ENCODE measurements at places on chromosomes 5 and 9.

DNA sequence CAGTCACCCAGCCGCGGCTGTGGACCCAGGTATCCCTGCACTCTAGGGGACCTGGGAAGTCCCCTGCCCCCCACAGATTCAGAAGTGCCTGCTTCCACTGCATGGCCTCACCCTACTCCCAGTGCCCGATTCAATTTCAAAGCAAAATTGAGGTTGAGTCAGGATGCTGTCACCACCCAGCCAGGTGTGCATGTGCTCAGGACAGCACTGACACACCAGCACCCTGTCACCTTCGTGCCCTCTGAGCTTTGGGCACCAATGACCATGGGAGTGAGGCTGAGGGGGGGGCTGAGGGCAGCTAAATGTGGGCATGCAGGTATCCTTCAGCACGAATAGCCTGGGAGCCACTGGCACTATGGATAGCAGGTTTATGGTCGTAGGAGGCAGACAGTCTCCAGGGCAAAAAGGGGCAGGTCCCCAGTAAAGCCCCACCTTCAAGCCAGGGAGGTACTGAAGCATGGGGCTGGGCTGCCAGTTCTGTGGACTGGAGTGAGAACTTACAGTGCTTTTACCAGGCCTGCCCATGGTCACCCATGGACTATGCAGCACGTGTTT, 1151.6 kb upstream of the CDH6 start:
- DNase-seq: no peak

GRCh38 chr5:77461287-77461686, 30.8 kb downstream of the WDR41 start:
- DNase-seq: no peak

DNA sequence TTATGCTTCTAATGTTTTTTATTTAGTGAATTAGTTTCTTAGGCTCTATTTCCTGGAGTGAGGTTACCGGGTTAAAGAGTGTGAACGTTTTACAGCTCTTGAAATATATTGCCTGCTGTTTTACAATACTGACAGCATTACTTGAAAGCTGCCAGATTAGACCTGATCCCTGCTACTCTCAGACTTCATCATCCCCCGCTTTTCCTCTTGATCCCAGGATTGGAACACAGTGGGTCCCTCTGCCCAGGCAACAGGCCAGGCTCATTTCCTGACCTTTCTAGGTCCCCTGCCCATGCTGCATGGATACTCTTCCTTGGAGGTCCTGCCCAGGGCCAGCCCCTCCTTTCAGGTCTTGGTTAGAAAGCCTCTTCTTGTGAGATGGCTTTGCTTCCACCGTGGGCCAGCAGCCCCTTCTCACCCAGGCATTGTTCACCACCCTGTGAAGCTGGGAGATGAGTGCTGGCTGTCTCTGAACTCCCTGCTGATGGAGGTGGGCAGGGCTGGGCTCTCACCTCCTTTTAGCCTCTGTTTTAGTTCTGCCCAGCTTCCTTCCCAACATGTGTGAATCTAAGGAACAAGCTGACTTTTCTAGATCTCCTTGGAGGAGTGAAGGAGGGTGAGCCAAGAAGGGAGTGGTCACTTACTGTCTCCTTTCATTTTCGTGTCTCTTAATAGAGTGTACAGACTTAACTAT, 15.5 kb upstream of the FAM120AOS start:
- DNase-seq: no peak

DNA sequence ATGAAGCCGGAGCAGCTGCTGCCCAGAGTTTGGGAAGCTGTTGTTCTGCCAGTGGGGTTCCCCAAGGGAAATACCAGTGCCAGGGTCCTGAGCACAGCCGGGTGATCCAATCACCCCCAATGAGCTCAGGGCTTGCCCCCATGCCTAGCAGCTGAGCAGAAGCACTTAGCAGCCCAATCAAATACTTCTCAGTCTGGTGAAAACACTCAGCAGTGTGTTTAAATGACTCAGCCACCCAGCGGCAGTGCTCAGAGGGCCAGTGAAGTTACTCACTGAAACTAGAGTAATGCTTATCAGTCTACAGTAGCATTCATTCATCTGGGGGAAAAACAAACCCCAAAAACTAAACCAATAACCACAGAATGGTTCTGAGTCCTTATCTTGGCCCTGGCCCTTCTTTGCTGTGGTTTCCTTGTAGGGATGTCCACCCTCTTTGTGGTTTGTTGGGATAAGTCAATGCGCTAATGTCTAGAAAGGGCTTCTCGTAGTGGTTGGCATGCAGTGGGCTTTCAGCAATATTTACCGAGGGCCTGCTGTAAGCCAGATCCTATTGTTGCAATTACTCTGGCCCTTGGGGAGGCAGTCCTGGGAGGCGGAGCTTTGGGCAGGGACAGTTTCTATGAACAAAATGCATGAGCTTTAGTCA, 43.1 kb downstream of the LHX2 start:
- DNase-seq: peak; percentile 22

DNA sequence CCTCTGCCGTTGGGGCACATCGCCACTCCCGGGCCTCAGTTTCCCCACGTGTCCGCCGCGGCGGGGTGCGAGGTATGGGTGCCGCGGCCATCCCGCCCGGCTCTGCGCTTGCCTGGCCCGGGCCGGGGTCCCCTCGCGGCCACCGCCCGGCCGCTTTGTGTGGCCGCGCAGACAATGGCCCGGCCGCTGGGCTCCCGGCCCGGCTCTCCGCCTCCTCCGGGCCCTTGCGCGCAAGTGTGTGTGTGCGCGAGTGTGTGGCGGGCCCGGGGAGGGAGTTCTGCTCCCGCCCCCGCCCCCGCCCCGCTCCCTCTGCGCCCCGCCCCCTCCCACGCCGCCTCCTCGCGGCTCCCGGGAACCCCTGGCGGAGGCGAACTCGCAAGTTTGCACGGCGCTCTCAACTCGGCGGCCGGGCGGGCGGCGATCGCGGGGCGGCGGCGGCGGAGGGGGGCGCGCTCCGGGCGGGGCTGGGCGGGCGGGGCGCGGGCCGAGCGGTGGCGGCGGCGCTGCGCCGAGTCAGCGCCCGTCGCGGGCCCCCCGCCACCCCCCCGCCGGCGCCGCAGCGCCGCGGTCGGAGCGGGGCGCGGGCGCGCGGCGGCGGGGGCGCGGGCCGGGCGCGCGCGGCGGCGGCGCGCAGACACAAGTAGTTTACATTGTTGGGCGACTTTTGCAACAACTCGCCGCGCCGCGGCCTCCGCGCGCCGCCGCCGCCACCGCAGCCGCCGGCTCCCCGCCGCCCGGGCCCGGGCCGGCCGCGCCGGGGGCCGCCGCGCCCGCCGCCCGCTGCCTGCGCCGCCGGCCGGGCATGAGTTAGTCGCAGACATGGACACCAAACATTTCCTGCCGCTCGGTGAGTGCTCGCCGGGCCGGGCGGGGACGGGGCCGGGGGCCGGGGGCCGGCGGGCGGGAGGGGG, at the start of gene RXRA:
TSS of gene RXRA (plus strand) at position 643 of the 911 bp plus-strand sequence. CDS start at position 820, 177 bp downstream.
- peak; percentile 88 for DNase-seq

GRCh38 chr5:10507575-10508096, 56.2 kb upstream of the ANKRD33B start:
- DNase-seq: no peak

GRCh38 chr9:91978740-91979414, 28.8 kb upstream of the ROR2 start:
- peak; percentile 39 for DNase-seq

DNA sequence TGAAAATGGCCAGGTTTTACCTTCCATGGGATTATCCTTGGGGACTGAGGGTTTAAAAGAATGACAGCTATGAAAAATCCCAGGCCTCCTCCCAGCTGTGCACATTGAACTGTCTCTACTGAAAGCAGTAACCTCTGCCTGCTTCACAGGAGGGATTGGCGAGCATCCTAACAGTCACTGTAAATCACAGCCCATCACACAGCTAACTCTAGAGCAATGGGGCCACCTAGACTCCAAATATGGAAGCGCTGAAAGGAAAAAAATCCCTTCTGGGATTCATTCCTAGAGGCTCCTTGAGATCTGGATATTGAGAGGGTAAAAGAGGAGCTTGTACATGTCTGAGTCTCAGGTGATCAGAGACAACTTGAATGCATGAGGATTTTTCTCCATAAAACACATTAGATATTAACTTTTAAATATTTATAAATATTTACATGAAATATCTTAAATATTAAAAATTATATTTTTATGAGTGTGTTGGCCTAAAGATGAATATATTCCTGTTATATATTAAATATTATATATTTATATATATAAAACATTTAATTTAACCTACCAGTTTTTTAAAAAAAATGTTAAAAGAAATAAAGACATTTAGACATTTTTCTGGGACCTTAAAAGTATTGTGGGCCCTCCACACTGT, 133.8 kb upstream of the SLC24A2 start:
- DNase-seq: peak; percentile 66

GRCh38 chr9:136355616-136356557, 7.7 kb downstream of the DNLZ start:
- DNase-seq: no peak

DNA sequence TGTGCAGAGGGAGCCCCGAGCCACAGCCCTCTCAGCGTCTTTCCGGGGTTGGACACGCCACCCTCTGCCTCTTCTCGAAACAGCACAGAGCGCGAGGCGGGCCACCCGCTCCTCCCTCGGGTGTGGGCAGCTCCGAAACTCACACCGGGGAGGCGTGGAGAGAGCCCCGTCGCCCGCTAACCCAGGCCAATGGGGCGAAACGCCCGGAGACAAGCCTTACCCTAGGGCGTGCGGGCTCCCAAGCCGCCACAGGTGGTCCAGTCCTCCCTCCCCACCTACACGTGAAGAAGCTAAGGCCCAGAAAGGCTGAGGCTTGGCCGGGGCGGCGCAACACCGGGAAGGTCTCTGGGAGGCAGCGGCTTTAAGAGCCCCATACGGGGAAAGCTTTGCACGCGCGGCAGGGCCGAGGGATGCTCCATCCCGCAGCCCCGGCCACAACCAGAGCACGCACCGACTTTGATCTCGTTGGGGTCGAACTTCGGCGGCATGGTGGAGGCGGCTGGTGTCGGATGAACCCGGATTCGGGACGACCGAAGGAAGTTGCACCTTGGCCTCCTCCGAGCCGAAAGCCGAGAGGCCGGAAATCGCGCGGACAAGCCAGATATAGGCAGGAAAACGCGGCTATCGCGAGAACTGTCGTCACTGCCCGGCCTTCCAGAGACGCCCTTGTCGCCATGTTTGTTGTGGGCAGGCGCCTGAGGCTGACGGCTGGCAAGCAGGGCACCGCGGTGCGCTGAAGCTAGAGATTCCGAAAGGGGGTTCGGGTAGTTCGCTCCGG, at the start of the genes LRSAM1 and RPL12:
TSS of gene LRSAM1 (plus strand) at position 681 of the 778 bp plus-strand sequence. CDS start 3,018 bp downstream, outside the sequence.
TSS of gene RPL12 (minus strand) at position 577 of the 778 bp plus-strand sequence. CDS start at position 488, 89 bp downstream.
- peak; percentile 98 for DNase-seq

GRCh38 chr9:89929673-89930480, 325.1 kb downstream of the GADD45G start:
- no peak for DNase-seq

DNA sequence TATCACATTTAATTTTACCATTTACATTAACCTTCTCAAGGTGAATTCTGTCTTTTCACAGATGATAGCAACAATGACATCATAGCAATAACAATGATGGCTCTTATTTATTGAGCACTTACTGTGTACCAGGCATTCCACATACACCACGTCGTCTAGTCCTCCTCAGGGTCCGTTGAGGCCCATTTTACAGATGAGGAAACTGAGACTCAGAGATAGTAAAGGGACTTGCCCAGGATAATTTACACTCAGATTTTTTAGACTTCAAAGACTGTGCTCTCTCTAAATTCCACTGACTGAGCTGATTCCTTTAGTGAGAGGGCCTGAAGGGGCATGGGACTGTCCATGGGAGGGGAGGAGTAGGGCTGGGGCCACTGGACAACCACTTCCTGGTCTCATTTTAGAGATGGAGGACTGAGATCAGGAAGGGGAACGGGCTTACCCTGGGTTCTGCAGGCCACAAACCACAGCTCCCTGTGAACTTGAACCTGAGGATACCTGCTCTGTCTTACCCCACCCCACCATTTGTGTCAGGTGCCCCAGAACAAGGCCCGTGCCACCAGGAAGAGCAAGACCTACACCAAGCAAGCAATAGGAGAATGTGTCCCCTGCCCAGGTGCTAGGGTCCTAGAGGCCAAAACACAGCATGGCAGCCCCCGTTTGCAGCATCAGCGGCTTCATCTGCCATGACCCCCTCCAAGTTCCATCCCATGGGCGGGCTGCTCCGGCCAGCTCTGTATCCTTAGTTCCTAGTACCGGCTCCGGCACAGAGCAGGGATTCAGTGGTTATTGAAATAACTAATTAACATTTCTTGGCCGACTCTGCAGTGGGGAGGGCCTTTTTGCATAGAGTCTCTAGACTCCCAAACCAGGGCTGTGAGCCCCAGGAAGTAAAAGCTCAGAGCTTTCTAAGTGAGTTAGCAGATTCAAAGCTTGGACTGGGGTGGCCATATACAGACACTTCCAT, 96.6 kb downstream of the RGS3 start:
- DNase-seq: no peak

GRCh38 chr5:158463938-158464337, 605.0 kb upstream of the CLINT1 start:
- peak; percentile 31 for DNase-seq

- DNase-seq: no peak
Measured at GRCh38 chr9:21679432-21679831, 123.0 kb upstream of the MTAP start.

GRCh38 chr9:86402591-86402990, 48.4 kb upstream of the TUT7 start:
- DNase-seq: no peak

- DNase-seq: no peak
Measured at GRCh38 chr5:173872957-173873305, 15.2 kb upstream of the CPEB4 start.

DNA sequence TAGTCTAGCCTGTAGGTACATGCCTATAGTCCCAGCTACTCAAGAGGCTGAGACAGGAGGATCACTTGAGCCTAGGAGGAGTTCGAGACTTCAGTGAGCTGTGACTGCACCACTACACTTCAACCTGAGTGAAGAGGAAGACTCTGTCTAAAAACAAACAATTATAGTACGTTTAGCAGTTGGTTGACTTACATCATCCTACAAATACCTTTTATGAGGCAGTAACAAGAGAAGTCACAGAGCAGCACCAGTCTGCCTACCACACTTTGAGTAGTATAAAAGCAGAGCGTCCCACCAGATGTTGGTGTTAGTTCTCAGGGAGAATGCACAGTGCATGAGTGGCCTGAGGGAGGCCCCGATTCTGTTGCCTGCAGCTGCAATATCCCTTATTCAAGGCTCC, 16.1 kb downstream of the ZFR start:
- no peak for DNase-seq

DNA sequence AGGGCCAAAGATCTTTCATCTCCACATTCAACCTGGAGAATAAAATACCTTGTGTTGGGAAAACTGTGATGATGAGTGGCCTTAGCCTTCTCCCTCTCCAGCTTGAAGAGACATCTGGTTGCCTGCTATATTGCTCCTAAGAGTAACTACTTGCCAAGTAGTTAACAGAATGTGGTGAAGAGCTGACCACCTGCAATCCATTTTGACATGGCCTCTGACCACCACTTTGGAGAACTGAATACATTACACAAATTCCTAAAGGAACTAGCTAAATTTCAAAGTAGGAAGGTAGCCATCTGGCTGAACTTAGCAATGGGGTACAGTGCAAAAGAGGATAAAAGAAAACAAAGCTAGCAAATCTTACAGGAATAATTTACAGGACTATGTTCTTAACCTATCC, 7.2 kb downstream of the TBCA start:
- no peak for DNase-seq

DNA sequence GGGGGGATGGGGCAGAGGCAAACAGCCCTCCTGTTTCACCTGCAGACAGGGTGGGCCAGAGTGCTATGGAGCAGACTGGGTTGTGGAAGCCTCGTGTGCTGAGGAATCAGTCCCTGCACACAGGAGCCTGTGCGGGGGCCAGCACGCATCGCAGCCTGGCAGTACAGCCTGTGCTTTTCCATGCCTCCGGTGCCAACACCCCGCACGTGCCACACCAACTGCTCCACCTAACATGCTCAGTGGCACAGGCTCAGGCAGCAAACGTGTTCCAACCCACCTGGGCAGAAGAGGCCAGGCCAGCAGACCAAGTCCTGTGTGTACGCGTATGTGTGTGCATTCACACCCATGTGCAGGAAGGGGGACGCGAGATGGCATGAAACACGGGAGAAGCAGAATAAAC, 37.4 kb upstream of the FBXW11 start:
- DNase-seq: no peak
